ENCODE measurements at places on chromosomes 12 and 14.

DNA sequence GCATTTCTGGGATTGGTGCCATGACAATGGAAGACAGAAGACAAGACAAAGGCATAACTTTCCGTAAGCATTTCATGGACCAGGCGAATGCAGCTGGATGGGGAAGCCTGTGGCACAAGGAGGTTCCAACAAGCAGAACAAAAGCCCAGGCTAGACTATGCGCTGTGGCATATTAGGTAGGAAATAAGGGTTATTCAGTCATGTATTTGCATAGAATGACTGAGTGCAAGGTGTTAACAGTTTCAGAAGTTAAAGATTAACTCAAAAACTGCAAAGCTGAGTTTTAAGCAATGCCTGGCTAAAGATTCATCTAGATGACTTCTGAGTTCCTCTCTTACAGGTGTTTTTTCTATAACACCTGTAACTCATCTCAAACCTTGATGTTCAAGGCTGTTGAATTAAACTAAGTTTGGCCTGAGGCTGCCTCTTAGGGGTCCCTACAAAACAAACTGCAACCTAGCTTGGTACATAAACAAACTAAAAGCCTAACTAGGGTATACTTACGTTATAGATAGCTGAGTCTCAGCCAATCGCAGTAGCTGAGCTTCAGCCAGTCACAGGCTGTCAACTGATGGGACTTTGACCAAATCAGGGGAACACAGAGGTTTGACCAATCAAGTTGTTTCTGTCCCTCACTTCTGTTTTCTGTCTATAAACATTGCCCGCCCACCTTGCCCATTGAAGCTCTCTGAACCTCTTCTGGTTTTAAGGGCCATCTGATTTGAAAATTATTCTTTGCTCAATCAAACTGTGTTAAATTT, 52.2 kb upstream of the PLBD1 start:
- DNase-seq: no peak

DNA sequence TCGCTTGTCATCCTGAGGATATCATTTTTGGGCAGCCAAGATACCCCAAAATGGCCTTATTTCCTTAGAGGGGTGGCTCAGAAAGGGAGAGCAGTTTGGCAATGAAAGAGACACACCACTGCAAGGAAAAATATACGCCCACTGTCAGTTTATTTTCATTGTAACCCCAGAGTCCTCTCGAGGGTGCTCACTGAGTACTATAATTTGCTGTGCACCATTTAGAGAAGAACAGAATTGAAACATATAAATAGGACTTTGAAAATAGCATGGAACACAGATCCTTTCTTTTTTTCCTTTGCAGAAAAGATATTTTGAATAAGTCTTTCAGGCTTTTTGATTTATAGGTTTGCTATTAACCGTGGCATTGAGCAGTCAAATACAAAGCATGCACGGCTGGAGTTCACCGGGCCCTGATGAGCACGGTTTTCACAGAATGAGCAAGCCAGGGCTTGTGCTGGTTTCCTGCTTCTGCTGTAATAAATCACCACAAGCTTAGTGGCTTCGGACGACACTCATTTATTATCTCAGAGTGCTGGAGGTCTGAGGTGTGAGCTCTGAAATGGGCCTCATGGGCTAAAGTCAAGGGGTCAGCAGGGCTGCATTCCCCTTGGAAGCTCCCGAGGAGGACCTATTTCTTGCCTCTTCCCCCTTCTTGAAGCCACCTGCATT, 152.3 kb downstream of the ZNF664 start:
- DNase-seq: no peak

DNA sequence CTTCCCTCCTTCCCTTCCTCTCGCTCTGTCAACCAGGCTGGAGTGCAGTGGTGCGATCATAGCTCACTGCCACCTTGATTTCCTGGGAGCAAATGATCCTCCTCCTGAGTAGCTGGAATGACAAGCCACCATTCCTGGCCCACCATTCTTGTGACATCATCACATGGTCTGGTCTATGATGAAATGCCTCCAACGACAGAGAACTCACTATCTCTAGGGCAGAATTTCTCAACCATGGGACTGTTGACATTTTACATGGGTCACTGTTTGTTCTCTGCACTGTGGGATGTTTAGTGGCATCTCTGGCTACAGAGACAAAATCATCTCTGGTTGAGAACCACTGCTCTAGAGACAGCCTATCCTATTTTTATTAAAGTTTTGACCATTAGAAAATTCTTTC, 9.7 kb downstream of the VRK1 start:
- DNase-seq: no peak

DNA sequence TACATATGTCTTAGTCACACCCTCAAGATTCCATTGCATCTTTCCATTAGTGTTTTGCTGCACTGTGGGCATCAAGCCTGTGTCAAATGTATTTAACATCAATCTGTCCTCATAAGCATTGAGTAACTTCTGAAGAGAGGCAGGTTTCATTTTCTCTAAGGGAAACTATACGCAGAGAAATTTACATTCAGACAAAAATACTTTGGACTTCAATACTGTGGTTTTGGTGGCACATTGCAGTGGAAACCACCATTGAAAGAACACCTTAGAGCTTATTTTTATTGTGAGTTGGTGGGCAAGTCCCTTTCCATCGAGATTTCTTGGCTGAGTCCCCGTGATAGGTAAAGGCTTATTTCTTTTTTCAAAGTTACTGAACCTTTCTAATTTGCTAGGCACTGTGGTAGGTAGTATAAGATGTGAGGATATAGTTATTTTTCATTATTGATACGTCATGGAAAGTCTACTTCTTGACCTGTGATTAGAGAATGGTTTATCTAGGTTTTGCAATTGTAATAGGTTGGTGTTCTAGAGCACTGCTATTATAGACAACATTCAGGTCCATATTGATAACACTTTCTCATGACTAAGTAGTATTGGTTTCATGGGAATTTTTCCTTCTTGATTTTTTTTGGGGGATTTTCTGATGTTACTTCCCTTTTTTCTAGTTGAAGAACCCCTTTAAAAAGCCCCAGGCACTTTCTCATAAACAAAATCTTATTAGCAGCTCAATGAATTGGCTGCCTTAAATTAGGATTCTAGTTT, 81.9 kb downstream of the CFAP54 start:
- DNase-seq: no peak

GRCh38 chr14:56310643-56311042, 192.4 kb downstream of the PELI2 start:
- peak; percentile 13 for DNase-seq

GRCh38 chr12:95863337-95863736, 4.6 kb downstream of the SNRPF start:
- DNase-seq: no peak

- no peak for DNase-seq
Observed at GRCh38 chr12:45379261-45379660, 163.4 kb downstream of the ANO6 start.

- DNase-seq: no peak
Observed at GRCh38 chr12:10121278-10121677, 8.7 kb downstream of the CLEC7A start.

- DNase-seq: no peak
Observed at GRCh38 chr12:58976146-58976545, 55.8 kb upstream of the LRIG3 start.

- DNase-seq: peak; percentile 99
Observed at GRCh38 chr14:44945264-44945663, 16.5 kb downstream of the KLHL28 start.

DNA sequence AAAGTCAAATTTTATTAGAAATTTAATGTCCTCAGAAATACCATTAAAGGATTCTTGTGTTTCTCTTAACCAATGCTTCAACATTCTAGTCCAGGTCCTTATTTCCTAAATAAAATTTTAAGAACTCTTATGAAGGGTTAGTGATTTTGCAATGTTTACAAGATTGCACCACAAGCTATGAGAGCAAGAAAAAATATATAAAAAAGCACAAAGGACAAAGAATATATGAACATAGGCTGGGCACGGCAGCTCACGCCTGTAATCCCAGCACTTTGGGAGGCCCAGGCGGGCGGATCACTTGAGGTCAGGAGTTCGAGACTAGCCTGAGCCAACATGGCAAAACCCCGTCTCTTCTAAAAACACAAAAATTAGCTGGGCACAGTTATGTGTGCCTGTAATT, 7.7 kb downstream of the RACGAP1 start:
- peak; percentile 68 for DNase-seq

- DNase-seq: peak; percentile 33
Observed at GRCh38 chr12:15721316-15722115, 67.7 kb downstream of the EPS8 start.
